ENCODE measurements at places on chromosomes 1 and 21. TPM values are rescaled to one million over a fixed set of nuclear protein-coding genes. Genes with fewer than 3 reads are reported as not detected.

The TFF2 gene
- not detected for polyA plus RNA-seq

The LINGO4 gene
- not detected for polyA plus RNA-seq

The SLC6A9 gene
- polyA plus RNA-seq = 0.19 TPM

The GALNT2 gene
- 15.8 TPM for polyA plus RNA-seq

The TNFRSF1B gene
- polyA plus RNA-seq = 117 TPM

The MTHFR gene
- polyA plus RNA-seq = 14.3 TPM

The TSPAN1 gene
- not detected for polyA plus RNA-seq

The PGD gene
- polyA plus RNA-seq = 44.8 TPM

The KIAA1614 gene
- polyA plus RNA-seq = not detected

The JAK1 gene
- 216 TPM for polyA plus RNA-seq

The UCHL5 gene
- polyA plus RNA-seq = 35.6 TPM

The YRDC gene
- polyA plus RNA-seq = 14.9 TPM

The GJA4 gene
- not detected for polyA plus RNA-seq

The RPE65 gene
- polyA plus RNA-seq = not detected

The ITLN1 gene
- polyA plus RNA-seq = not detected
